Smooth muscle cell of trachea (primary cell): ENCODE measurements at places on chromosomes 2 and 18. TPM values are rescaled to one million over a fixed set of nuclear protein-coding genes. Genes with fewer than 3 reads are reported as not detected.

WDR75 gene
- total RNA-seq: 39.4 and 51.1 TPM in 2 replicates

KCNK3 gene
- under 0.01 TPM in 2 replicates for total RNA-seq

VAMP5 gene
- total RNA-seq: 28.7 and 35.4 TPM in 2 replicates

FOSL2 gene
- 45.2 and 96.1 TPM in 2 replicates for total RNA-seq

UPP2 gene
- under 0.01 TPM in 1 of 2 replicates, not detected in the other for total RNA-seq

FBXO41 gene
- 1.9 and 3.1 TPM in 2 replicates for total RNA-seq

CCDC85A gene
- total RNA-seq: 0.66 and 0.73 TPM in 2 replicates

CIB4 gene
- total RNA-seq: not detected in 2 replicates

NTSR2 gene
- not detected in 2 replicates for total RNA-seq

DIPK1C gene
- total RNA-seq: not detected in 2 replicates

MARCO gene
- total RNA-seq: not detected in 2 replicates

MROH2A gene
- not detected in 2 replicates for total RNA-seq

GPR45 gene
- total RNA-seq: not detected in 2 replicates

IL1B gene
- total RNA-seq: 0.15 and 0.50 TPM in 2 replicates

RAB6C gene
- total RNA-seq: not detected in 2 replicates

WNT10A gene
- total RNA-seq: not detected in 2 replicates

CCDC74B gene
- 4.8 and 9.3 TPM in 2 replicates for total RNA-seq

HRH4 gene
- under 0.01 TPM in 2 replicates for total RNA-seq

GCG gene
- total RNA-seq: not detected in 2 replicates

CD207 gene
- total RNA-seq: not detected in 2 replicates

PLB1 gene
- total RNA-seq: 2.0 and 3.8 TPM in 2 replicates

LYPD6B gene
- total RNA-seq: not detected in 2 replicates

MYO3B gene
- total RNA-seq: 0.15 and 0.17 TPM in 2 replicates

ACTG2 gene
- 2.2 and 4.1 TPM in 2 replicates for total RNA-seq

NYAP2 gene
- not detected in 2 replicates for total RNA-seq

ZNF385B gene
- not detected in 2 replicates for total RNA-seq

FAM161A gene
- total RNA-seq: 1.3 and 2.8 TPM in 2 replicates

SH3BP4 gene
- total RNA-seq: 35.3 and 67.5 TPM in 2 replicates

VWA3B gene
- total RNA-seq: 0.17 TPM in 1 of 2 replicates, not detected in the other

AFF3 gene
- 0.66 and 0.87 TPM in 2 replicates for total RNA-seq

HOXD8 gene
- total RNA-seq: 0.33 and 0.44 TPM in 2 replicates

IL36B gene
- total RNA-seq: not detected in 2 replicates

YPEL5 gene
- 87.3 and 113 TPM in 2 replicates for total RNA-seq

GAL3ST2 gene
- 0.15 TPM in 1 of 2 replicates, not detected in the other for total RNA-seq

RGPD4 gene
- total RNA-seq: not detected in 2 replicates

DSG1 gene
- total RNA-seq: not detected in 2 replicates

TXNDC2 gene
- under 0.01 TPM in 2 replicates for total RNA-seq

RAPH1 gene
- 19.0 and 19.2 TPM in 2 replicates for total RNA-seq

DTNB gene
- total RNA-seq: 6.3 and 6.7 TPM in 2 replicates

SFT2D3 gene
- 5.2 and 6.6 TPM in 2 replicates for total RNA-seq

ATG16L1 gene
- total RNA-seq: 28.1 and 31.0 TPM in 2 replicates

C2orf72 gene
- total RNA-seq: 0.17 TPM in 1 of 2 replicates, not detected in the other

DNAH6 gene
- total RNA-seq: 0.17 and 0.58 TPM in 2 replicates

ANKRD62 gene
- not detected in 2 replicates for total RNA-seq

SEMA4C gene
- 25.0 and 27.5 TPM in 2 replicates for total RNA-seq

PTRHD1 gene
- 18.5 and 24.9 TPM in 2 replicates for total RNA-seq

SLC39A6 gene
- 70.1 and 92.0 TPM in 2 replicates for total RNA-seq
